NCI-H526 treated with DMSO at 0.1 percent for 48 hours (cell line): ENCODE measurements at places on chromosomes 4 and X.

GRCh38 chr4:151700566-151701316 is 60.1 kb downstream of the GATB start:
- no peak for DNase-seq

DNA sequence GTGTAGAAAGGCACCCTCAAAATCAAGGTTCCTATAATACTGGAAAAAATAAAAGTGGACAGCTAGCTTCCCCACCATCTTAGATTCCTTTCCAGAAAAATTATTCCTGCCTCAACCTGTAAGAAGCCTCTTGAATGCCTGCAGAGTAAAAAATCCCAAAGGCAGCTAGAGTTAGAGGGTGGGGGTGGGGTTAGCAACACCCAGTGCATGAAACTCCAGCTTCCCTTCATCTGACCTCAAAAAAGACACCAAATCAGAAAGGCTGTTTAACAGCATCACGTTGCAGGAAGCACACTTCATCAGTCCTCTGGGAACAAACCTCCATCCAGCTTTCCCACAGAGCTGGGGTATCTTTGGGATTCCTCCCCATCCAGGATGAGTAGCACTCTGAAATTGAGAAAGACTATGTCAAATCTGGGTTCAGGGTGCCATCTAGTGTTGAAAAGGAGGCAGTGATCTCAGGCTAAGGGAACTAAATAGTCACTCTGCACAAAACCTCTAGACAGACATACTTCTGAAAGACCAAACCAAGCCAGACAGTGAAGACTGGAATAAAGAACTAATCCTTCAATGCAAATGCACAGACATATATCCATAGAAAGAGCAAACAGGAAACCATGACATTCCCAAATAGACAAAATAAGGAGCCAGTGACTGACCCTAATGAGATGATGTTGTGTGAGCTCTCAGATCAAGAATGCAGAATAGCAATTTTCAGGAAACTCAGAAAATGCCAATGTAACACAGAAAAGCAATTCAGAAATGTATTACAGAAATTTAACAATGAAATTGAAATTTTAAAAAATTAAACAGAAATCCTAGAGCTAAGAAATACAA is 97.9 kb downstream of the ARHGEF9 start:
- DNase-seq = peak; percentile 10

- DNase-seq = no peak
Observed at GRCh38 chr4:81921751-81922159, 450.0 kb upstream of the RASGEF1B start.

DNA sequence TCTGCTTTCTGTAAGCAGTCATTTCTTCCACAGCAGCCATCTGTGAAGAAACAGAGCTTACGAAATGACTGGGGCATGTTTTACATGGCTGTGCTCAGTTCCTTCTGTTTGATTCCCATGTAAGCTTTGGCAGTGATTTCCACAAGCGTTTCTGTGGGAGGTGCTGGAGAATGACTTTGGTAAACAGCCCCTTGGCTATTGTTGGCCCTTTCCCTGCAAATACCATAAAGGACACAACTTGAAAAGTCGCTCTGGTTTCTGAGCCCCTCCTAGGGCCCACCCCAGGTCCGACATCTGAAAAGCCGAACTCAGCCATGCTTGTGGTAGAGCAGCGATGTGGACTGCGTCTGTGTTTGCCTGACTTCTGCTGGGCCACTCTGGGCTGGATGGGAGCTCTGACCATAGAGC is 3.7 kb downstream of the LIMCH1 start:
- no peak for DNase-seq

DNA sequence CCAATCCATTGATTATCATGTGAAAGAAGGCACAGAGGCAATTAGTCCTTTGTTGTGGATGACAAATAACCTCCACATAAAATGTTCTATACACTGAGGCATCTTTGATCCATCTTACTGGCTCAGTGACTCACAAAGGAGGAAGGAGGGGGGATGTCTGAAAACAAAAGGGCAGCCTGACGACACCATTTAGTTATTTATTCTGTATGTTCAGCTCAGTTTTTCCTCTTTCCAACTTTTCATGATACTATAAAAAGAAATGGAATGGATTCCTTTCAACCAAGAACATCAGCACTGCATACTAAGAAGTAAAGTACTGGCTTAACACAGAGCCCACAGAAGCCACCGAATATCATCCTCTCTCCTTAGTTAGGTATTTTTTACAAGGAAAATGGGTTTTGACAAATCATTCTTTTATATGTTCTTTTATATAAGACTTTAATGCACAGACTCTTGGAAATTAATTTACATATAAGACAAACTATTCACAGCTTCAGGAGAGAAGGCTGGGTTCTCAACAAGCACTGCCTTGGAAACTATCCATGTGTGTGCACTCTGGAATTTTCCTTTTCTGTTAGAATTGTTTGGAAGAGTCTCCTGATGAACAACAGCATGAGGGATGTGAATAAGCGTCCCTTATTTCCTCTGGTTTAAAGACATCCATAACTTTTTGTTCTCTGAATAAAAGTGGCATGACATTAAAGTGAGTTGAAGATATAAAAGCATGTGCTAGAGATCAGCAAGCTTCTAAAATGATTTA is 135.6 kb downstream of the TSPAN5 start:
- DNase-seq = no peak

DNA sequence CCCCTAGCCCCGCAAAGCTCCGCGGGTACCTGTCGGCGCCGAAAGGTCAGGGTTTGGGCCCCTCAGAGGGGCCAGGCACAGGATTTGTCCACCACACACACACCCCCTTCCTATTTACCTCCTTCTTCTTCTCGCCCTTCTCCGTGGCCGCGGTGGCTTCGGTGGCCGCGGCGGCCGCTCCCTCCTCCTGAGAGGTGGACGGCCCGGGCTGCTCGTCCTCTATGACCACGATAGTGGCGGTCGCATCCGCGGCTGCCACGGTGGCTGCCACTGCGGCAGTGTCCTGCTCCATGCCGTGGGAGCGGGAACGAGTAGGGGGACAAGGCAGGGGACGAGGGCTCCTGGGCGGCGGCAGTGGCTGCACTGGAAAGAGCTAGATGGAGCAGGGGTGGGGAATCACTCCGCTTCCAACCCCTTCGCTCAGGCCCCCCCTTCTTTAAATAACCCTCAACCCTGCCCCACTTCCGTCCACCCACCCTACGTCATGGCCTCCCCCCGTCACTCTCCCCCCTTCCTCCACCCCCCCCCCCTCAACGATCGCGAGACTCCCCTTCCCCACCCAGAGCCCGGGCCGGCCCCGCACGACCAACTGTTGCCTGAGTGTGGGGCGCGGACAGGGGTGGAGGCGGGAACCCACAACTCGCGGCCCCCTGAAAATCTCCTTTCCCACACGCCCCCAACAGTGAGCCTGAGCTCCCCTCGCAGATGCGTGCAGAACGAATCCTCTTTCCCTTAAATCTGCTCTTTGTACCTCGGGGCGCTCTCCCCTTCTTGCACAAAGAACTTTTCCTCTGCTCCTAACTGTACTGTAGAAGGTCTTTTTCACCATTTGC is at the start of gene SMARCA1:
Gene SMARCA1, minus strand, starts transcription at position 412 of the 833 bp plus-strand sequence. Its CDS starts 120 bp downstream, at position 292.
- no peak for DNase-seq

- DNase-seq = no peak
Observed at GRCh38 chr4:17468619-17469221, 43.2 kb downstream of the QDPR start.

GRCh38 chr4:121824950-121825349 is 1.3 kb upstream of the CCNA2 start:
- DNase-seq = no peak

DNA sequence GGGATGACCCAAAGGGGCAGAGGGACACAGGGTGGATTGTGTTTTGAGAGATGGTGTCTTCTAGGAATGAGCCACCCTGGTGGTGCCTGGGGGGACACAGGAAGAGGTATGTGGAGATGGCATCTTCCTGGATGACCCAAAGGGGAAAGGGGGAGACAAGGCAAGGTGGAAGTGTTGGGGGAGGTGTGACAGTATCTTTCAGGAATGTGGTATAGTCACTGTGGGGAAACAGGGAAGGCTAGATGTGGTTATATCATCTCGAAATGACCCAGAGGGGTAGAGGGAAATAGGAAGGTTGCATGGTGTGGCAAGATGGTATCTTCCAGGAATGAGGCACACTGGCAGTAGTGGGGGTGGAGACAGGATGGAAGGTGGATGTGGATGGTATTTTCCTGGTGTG is 62.9 kb downstream of the MAOA start:
- no peak for DNase-seq

DNA sequence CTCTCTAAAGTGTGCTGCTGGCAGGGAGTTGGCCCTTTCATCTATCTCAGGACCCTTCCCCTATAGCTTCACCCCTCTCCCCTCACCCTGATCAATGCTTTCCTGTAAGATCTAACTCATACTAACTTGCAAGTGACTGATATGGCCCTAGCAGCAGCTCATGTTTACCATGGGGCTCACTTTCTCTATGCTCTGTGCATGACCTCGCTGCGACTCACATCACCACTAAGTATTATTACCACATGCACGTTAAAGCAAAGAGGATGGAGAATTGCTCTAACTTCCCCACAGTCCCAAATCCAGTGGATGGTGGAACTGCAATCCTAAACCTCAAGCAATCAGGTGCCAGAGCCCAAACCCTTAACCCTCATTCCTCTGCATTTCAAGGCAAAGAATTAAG is 626.6 kb downstream of the MID1IP1 start:
- no peak for DNase-seq

DNA sequence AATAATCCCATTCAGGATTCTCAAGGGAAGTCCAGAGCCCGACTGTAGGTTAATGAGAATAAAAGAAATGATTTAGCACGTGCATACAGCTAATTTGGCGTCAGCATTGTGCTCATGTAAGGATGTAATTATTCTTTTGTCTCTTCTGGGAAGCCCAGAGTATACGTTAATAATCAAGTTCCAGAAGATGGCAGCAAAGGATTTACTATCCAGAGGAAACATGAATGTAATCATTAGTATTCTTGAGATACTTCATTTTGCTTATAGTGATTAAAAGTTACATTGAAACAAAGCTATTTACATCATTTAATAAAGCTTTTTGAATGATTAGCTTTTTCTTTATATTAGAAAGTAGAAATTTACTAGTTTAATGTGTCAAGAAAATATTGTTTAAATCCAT is 27.1 kb upstream of the MAP9 start:
- DNase-seq = peak; percentile 31

GRCh38 chrX:31931225-31931624 is 859.4 kb upstream of the FTHL17 start:
- no peak for DNase-seq

DNA sequence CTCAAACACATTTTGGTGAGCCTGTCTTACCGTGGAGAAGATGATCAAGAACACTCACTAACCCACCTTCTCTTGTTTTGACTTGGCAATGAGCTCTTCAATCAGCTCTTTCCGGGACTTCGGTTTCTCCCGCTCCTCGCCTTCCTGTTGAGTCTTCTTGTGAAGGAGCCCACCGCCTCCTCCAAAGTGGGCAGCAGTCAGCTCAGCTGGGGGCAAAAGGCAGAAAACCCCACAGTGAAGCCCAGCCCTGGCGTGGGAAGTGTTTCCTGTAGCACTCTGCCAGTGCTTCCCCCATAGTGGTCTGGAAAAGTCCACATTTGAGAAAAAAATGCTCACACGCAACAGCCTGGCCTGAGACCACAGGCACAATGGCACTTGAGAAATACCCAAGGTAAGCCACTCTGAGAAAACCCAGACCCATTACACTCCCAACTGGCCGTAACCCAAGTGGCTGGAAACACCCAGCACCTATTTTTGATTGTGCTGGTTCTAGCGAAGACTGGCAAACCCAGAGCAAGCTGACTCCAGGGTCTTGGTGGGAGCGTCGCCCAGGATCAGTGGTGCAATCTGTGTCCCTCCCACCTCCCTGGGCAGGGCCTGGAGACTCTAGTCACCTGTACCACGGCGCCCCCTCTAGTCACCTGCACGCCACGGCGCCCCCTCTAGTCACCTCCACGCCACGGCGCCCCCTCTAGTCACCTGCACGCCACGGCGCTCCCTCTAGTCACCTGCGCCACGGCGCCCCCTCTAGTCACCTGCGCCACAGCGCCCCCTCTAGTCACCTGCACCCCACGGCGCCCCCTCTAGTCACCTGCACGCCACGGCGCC is 8.6 kb downstream of the NOP14 start:
- no peak for DNase-seq

GRCh38 chr4:25330335-25330734 is 17.8 kb downstream of the ZCCHC4 start:
- no peak for DNase-seq

- DNase-seq = peak; percentile 86
Observed at GRCh38 chr4:140150886-140151698, 2.9 kb downstream of the MAML3 start.

GRCh38 chrX:80879916-80880315 is 70.2 kb upstream of the BRWD3 start:
- DNase-seq = no peak

- DNase-seq = no peak
Observed at GRCh38 chr4:185542626-185543315, 7.5 kb upstream of the PDLIM3 start.

GRCh38 chrX:16186380-16187007 is 19.2 kb downstream of the MAGEB17 start:
- DNase-seq = no peak

DNA sequence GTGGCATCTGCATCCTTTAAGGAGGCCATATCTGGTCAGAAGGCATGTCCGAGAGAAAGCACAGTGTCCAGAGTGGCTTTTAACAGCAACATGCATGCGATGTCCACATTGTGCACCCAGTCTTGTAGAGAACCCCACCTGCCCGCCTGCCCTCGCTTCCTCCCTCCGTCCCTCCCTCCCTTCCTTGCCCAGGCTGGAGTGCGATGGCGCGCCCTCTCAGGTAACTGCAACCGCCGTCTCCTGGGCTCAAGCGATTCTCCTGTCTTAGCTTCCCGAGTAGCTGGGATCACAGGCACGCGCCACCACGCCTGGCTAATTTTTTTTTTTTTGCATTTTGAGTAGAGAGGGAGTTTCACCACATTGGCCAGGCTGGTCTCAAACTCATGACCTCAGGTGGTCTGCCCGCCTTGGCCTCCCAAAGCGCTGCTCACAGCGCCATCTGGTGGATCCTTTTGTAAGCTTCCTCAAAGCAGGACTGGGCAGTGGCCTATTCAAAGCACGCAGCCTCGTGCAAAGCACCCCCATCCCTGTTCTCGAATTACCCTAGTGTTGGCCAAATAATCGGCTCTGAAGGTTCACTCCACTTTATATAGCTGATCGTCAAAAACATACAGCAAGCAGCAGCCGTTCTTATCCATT is 15.0 kb downstream of the BRCC3 start:
- DNase-seq = no peak

DNA sequence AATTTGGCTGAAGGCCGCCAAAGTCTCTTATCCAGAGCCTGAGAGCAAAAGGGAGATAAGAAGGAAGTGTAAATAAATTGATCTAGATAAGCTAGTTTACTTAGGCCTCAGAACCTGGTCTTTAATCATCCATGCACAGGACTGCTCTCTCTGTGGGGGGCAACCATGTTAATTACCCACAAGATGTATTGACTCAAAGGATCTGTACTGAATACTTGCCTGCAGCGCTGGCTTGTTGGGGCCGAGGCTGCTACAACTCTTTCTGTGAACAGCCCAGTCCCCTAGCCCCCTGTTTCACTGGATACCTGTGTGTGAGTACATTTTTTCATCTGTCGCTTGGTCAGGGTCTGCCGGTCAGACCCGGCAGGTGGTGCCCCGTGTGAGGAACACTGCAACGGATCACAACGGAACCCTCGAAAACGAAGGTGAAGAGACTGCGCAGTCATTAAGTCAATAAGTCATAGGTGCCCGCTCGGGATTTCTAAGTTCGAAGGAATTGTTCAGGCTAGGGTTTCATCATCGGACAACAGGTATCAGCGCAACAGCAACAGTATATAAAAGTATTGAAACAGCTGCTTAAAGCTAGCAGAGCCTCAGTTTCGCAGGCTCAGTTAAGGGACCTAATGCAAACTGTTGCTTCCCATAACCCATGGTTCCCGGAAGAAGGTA is 8.3 kb downstream of the MAGEA11 start:
- DNase-seq = no peak
